ENCODE measurements at places on chromosomes 11 and 22.

DNA sequence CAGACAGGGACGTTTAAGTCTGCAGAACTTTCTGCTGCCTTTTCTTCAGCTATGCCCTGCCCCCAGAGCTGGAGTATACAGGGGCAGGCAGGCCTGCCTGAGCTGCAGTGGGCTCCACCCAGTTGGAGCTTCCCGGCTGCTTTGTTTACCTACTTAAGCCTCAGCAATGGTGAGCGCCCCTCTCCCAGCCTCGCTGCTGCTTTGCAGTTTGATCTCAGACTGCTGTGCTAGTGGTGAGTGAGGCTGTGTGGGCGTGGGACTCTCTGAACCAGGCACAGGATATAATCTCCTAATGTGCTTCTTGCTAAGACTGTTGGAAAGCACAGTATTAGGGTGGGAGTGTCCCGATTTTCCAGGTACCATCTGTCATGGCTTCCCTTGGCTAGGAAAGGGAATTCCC lies 38.5 kb downstream of the NELL1 start:
- no peak overlapping the region for H3K4me3 ChIP-seq
- no peak for DNase-seq
- H3K36me3 ChIP-seq, result no peaks in the 10 kb centered on the region
- no peaks in the 10 kb centered on the region for H3K27me3 ChIP-seq

GRCh38 chr22:20244691-20245576 lies 23.2 kb downstream of the RTN4R start:
- H3K36me3 ChIP-seq, result peaks cover 20% of the 10 kb centered on the region
- DNase-seq, result no peak

GRCh38 chr11:121513807-121514206 lies 61.0 kb upstream of the SORL1-AS1 start:
- H3K4me1 ChIP-seq, result no peaks in the 10 kb centered on the region
- H3K27me3 ChIP-seq, result no peaks in the 10 kb centered on the region
- no peak overlapping the region for H3K4me3 ChIP-seq
- H3K36me3 ChIP-seq, result peaks cover 40% of the 10 kb centered on the region

GRCh38 chr11:119093942-119094815 lies 7.5 kb downstream of the DPAGT1 start:
- no peak for DNase-seq
- H3K27ac ChIP-seq, result peak overlapping the region; percentile 78
- peaks cover 3% of the 10 kb centered on the region for H3K36me3 ChIP-seq
- H3K27me3 ChIP-seq, result no peaks in the 10 kb centered on the region
- H3K4me1 ChIP-seq, result peaks cover 2% of the 10 kb centered on the region
- H3K4me3 ChIP-seq, result peak overlapping the region; percentile 81

DNA sequence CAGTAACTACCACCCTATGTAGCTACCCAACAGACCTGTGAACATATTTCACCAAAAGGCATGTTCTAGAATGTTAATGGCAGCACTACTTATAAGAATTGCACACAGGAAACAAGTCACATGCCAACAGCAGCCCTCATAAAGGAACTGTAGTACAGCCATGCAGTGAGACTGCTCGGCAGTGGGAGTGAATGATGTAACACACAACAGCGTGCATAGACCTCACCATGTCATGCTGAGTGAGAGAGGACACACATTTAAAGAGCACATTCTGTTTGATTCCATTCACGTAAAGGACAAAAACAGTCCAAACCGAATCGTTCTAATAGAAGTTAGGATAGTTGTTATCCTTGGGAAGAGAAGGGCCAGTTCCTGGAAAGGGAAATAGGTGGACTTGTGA lies 27.2 kb upstream of the KIRREL3 start:
- H3K27me3 ChIP-seq, result no peaks in the 10 kb centered on the region
- no peak overlapping the region for H3K4me3 ChIP-seq
- H3K36me3 ChIP-seq, result no peaks in the 10 kb centered on the region
- no peak overlapping the region for H3K27ac ChIP-seq
- no peak for DNase-seq
- H3K4me1 ChIP-seq, result no peaks in the 10 kb centered on the region

- no peaks in the 10 kb centered on the region for H3K27me3 ChIP-seq
- H3K27ac ChIP-seq, result no peak overlapping the region
- DNase-seq, result no peak
- H3K4me3 ChIP-seq, result no peak overlapping the region
These were observed 181.7 kb upstream of the ZC3H12C start for GRCh38 chr11:109911488-109911887.

GRCh38 chr11:124115782-124116616 lies 749 bp downstream of the VWA5A start:
- H3K27ac ChIP-seq, result peak overlapping the region; percentile 79
- H3K4me1 ChIP-seq, result peaks cover 4% of the 10 kb centered on the region
- no peaks in the 10 kb centered on the region for H3K27me3 ChIP-seq

GRCh38 chr22:41979423-41980250 lies 10.4 kb downstream of the SEPTIN3 start:
- no peak overlapping the region for H3K4me3 ChIP-seq
- DNase-seq, result no peak
- H3K27me3 ChIP-seq, result no peaks in the 10 kb centered on the region
- peaks cover 4% of the 10 kb centered on the region for H3K4me1 ChIP-seq

DNA sequence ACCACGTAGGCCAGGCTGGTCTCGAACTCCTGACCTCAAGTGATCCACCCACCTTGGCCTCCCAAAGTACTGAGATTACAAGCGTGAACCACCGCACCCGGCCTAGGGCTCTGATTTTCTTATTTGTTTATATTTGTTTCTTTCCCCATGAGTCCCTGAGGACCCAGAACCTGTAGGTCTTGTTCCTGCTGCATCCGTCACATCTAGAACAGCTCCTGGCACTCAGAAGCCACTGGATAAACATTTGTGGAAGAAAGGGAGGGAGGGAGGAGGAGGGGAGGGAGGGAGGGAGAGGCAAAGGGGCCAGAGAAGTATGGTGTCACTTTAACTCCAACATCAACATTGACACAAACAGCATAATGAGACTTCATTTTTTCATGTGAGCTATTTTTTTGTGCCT lies 67.7 kb downstream of the CELSR1 start:
- no peak for DNase-seq
- H3K4me3 ChIP-seq, result no peak overlapping the region
- H3K36me3 ChIP-seq, result no peaks in the 10 kb centered on the region
- H3K4me1 ChIP-seq, result no peaks in the 10 kb centered on the region
- H3K27ac ChIP-seq, result no peak overlapping the region
- H3K27me3 ChIP-seq, result no peaks in the 10 kb centered on the region

GRCh38 chr22:19448076-19448607 lies 631 bp upstream of the C22orf39 start:
- peak; percentile 87 for DNase-seq
- H3K36me3 ChIP-seq, result peaks cover 5% of the 10 kb centered on the region
- H3K27ac ChIP-seq, result peak overlapping the region; percentile 84
- no peaks in the 10 kb centered on the region for H3K27me3 ChIP-seq
- peak overlapping the region; percentile 91 for H3K4me3 ChIP-seq
- H3K4me1 ChIP-seq, result peaks cover 3% of the 10 kb centered on the region

- no peak overlapping the region for H3K4me3 ChIP-seq
- no peak overlapping the region for H3K27ac ChIP-seq
- no peaks in the 10 kb centered on the region for H3K27me3 ChIP-seq
- H3K36me3 ChIP-seq, result no peaks in the 10 kb centered on the region
- no peak for DNase-seq
These were observed 64.0 kb downstream of the CCDC81 start for GRCh38 chr11:86438685-86439084.

DNA sequence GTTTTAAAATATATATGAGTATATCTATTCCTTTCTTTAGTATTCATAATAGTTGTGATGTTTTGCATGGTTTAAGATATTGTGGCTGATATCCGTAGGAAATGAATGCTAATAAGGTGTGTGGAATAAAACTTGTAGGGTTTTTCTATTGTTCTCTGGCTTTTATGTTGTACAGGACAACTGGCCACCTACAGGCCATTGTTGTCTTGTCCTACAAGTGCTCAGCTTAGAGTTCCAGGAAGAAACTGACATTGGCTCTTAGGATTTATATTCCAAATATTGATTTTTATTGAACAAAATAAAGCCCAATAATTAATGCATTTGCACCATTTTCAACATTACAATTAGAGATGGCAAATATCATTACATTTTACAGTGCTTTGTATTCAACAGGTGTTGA lies 512.8 kb upstream of the TENM4 start:
- no peak overlapping the region for H3K27ac ChIP-seq
- H3K36me3 ChIP-seq, result no peaks in the 10 kb centered on the region
- no peaks in the 10 kb centered on the region for H3K4me1 ChIP-seq

DNA sequence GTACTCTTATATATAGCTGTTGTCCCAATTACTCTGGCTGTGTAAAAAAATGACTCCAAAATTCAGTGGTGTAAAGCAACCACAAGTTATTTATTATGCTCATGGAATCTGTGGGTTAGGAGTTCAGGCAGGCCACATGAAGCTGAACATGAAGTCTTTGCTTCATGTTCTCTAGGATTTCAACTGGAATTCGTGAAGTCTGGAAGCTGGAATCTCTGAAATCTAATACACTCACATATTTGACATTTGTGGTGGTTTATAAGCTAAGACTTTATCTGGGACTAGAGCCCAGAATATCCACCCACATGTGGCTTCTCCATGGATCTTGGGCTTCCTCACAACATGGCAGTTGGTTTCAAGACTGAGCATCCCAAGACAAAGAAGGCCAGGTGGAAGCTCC lies 430.6 kb downstream of the MIAT start:
- no peaks in the 10 kb centered on the region for H3K27me3 ChIP-seq
- H3K36me3 ChIP-seq, result no peaks in the 10 kb centered on the region
- H3K4me3 ChIP-seq, result no peak overlapping the region
- no peak overlapping the region for H3K27ac ChIP-seq
- no peak for DNase-seq

GRCh38 chr22:49404020-49404419 lies 423.7 kb downstream of the BRD1 start:
- no peak overlapping the region for H3K27ac ChIP-seq
- H3K27me3 ChIP-seq, result no peaks in the 10 kb centered on the region
- DNase-seq, result no peak
- no peaks in the 10 kb centered on the region for H3K4me1 ChIP-seq
- H3K36me3 ChIP-seq, result no peaks in the 10 kb centered on the region
- no peak overlapping the region for H3K4me3 ChIP-seq

DNA sequence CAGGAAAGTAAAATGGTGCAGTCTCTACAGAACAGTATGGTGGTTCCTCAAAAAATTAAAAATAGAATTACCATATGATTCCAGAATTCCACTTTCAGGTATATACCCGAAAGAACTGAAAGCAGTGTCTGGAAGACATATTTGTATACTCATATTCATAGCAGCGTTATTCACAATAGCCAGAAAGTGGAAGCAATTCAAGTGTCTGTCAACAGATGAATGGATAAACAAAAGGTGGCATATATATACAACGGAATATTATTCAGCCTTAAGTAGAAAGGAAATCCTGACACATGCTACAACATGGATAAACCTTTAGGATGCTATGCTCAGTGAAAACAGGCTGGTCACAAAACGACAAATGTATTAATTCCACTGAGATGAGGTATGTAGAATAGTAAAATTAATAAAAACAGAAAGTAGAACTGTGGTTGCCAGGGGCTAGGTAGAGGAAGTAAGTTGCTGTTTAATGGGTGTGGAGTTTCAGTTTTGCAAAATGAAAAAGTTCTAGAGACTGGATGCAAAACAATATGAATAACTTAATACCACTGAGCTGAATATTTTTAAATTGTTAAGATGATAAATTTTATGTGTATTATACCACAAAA lies 14.5 kb downstream of the SAA1 start:
- no peaks in the 10 kb centered on the region for H3K4me1 ChIP-seq
- no peak for DNase-seq
- peaks cover 8% of the 10 kb centered on the region for H3K36me3 ChIP-seq
- H3K27ac ChIP-seq, result no peak overlapping the region
- no peak overlapping the region for H3K4me3 ChIP-seq

- H3K4me3 ChIP-seq, result no peak overlapping the region
- peaks cover 19% of the 10 kb centered on the region for H3K4me1 ChIP-seq
- no peaks in the 10 kb centered on the region for H3K36me3 ChIP-seq
- peak overlapping the region; percentile 71 for H3K27ac ChIP-seq
- DNase-seq, result peak; percentile 98
- no peaks in the 10 kb centered on the region for H3K27me3 ChIP-seq
These were observed 24.2 kb upstream of the PPARA start for GRCh38 chr22:46125816-46126765.

- no peak overlapping the region for H3K27ac ChIP-seq
- DNase-seq, result peak; percentile 66
These were observed 59.0 kb downstream of the CEP57 start for GRCh38 chr11:95849087-95849825.

DNA sequence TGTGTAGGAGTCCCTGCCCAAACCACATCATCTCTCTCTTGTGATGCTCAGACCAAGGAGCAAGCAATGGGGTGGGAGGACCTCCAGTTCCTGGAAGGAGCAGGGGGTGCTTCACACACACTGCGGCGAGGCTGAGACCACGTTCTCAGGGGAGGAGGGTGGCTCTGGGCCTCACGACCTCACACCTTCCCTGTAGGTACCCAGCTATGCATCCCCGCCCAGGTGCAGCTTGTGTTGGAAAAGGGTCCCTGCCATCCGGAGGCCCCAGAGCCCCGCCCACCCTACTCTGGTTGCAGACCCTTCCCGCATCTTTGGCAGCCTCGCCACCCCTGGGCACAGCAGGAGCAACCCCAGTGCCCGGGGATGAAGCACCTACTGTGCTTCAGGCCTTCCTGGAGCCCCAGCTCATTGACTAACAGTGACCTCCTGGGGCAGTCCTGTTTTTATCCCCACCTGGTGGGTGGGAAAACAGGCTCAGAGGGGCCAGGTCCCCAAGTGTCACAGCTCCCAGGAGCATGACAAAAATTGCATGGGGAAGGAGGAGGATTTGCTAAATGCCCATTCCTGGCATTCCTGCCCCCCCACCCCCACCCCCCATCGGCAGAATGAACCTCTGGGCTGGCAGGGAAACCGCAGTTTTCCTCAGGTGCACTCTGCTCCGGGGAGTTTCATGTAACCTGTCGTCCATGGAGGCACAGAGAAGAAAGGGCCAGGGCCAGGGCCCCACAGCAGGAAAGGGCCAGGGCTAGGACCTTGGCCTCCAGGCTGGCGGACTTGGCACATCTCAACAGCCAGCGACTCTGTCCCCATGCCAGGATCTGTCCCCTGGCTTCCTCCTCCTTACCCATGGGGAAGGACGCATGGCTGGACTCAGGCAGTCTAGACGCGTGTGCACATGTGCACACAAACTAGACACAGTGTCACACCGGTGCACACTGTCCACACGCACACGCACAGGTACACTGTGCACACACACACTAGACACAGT lies 81.0 kb downstream of the IGLL1 start:
- no peak overlapping the region for H3K27ac ChIP-seq
- H3K36me3 ChIP-seq, result no peaks in the 10 kb centered on the region
- H3K4me3 ChIP-seq, result no peak overlapping the region

DNA sequence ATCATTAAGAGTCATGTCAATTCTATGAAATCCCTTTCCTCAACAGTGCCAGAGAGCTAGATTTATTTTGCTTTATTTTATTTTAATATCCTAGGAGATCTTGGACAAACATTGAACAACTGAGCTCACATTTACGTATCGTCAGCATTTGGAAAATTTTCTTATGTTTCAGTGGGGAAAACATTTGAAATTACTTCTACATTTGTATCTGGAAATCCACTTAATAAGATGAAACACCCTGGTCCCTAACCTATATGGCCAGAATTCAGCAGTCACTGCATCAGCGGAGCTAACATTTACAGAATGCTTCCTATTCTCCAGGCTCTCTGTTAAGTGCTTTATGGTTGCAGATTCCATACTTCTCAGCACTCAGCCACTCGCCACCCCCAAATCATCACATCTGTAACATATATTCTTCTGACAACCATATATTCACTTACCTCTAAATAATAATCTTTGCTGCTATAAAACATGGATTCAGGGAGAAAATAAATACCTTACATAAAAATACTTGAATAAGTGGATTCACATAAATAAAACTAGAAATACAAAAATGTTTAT lies 773.9 kb downstream of the JRKL start:
- no peak overlapping the region for H3K27ac ChIP-seq
- DNase-seq, result no peak
- no peaks in the 10 kb centered on the region for H3K36me3 ChIP-seq
- H3K4me1 ChIP-seq, result no peaks in the 10 kb centered on the region
- H3K4me3 ChIP-seq, result no peak overlapping the region

All from small intestine (tissue), 16 donors.